Right ventricle myocardium superior (tissue), 1 donor: ENCODE measurements at places on chromosomes 12 and 14. TPM values are rescaled to one million over a fixed set of nuclear protein-coding genes. Genes with fewer than 3 reads are reported as not detected.

The P2RX2 gene
- not detected for total RNA-seq

The NEDD8 gene
- 212 TPM for total RNA-seq

The LRRC10 gene
- total RNA-seq: 40.5 TPM

The GPRC5D gene
- not detected for total RNA-seq

The ASCL1 gene
- total RNA-seq: not detected

The SERPINA9 gene
- not detected for total RNA-seq

The HOXC6 gene
- 0.30 TPM for total RNA-seq

The AQP2 gene
- not detected for total RNA-seq

The DBX2 gene
- 0.08 TPM for total RNA-seq

The DCD gene
- total RNA-seq: not detected

The OTX2 gene
- not detected for total RNA-seq

The TAS2R9 gene
- total RNA-seq: 0.22 TPM

The AQP6 gene
- total RNA-seq: not detected

The SLC17A8 gene
- not detected for total RNA-seq

The LGMN gene
- 106 TPM for total RNA-seq

The PTCSC3 gene
- total RNA-seq: not detected

The HOXC12 gene
- not detected for total RNA-seq

The ANG gene
- 5.3 TPM for total RNA-seq

The KCNJ8 gene
- total RNA-seq: 53.5 TPM

The PRR4 gene
- 1.1 TPM for total RNA-seq
